Fibroblast of skin of left biceps (primary cell): ENCODE measurements at places on chromosomes 16 and 17.

DNA sequence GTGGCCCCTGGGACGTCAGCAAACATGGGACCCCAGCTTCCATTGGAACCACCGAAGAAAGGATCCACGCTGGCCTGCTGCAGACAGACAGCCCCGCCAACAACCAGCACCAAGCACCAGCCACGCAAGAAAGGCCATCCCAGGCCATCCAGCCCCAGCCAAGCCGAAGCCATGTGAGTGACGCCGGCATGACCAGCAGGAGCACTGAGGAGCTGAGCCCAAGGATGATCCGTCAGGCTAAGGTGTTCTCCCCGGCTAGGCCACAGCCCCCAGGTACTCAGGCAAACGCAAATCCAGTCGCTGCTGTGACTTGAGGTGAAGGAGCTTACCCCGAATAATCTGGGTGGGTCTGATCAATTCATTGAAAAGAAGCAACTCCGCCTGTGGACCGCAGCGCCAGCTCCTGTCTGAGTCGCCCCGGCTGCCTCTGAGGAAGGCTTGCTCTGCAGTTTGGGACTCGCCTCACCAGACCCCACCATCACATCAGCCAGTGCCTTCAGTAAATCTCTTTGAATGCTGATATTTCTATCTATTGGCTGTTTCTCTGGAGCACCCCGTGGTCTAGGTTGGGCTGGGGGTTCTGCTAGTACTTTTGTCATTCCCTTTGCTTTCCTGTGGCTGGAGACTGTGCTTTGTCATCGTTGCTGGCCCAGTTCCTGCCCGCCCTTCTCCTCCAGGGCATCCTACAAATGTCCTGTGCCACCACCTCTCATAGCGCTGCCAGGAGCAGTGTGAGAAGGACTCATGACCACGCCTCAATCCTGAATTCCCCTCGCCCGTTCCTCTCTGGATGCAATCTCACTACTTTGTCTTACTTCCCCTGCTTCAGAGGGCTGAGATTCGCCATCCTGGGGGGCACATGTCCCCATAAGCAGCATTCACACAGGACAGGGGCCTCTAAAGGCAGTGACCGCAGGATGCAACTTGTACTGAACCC, 8.1 kb upstream of the CBX2 start:
- no peak for DNase-seq

DNA sequence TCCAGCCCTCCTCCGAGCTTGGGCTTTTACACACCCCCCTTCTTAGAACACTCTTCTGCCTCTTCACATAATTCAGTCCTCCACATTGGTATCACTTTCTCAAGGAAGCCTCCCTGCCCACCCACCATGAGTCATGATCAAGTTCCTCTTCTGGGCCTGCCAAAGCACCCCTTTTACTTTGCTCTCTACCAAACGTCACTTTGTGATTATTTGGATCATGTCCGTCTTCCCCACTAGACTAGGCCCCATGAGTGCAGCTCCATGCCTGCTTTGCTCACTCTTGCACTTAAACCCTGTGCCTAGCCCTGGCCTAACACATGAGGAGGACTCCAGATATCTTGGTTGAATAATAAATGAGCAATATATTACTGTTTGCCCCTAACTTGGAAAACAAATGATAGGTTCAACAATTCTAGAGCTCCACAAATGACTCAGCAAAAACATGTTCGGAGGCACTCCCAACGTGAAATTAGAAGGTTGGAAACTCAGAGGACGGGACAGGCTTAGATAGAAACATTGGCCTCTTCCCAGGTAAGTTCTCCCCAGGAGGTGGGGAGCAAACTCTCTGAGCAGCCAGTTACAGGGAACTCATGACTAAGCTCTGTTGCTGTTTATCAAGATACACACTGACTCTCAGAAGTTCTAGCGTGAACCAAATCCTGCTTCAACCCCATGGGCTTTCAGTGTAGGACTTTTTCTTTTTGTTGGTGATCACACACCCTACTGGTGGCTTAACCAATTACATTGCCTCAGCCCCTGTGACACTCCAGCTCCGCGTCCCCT, 28.3 kb downstream of the G6PC1 start:
- peak; percentile 17 for DNase-seq

GRCh38 chr17:6755281-6755680, 565 bp upstream of the XAF1 start:
- no peak for DNase-seq

- peak; percentile 85 for DNase-seq
Measured at GRCh38 chr17:21286066-21286770, 1.7 kb downstream of the MAP2K3 start.

DNA sequence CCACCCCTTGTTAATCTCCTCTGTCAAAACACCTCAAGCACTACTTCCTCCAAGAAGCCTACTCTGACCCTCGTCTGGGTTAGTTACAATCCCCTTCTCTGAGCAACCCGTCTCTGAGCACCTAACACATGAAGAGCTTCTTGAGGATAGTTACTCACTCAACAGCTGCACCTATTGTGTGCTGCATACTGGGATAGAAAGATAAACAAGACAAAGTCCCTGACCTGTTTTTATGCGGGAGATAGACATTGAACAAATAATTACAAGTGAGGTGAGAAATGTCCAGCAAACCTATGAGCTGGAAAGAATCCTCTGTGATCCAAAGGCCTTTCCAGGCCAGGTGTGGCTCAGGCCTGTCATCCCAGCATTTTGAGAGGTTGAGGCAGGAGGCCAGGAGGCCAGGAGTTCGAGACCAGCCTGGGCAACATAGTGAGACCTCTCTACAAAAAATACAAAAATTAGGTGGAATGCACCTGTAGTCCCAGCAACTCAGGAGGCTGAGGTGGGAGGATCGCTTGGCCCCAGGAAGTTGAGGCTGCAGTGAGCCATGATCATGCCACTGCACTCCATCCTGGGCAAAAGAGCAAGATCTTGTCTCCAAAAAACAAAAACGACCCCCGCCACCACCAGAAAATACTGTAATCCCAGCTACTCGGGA, 5.5 kb upstream of the ZNF771 start:
- no peak for DNase-seq
